Left ventricle myocardium superior (tissue), 1 donor: ENCODE measurements at places on chromosomes 7 and 10.
A peak's percentile ranks its signal among the peaks of the same experiment; 100 is the strongest.

GRCh38 chr10:10677479-10677878, 340.2 kb upstream of the CELF2 start:
- DNase-seq = peak; percentile 65

GRCh38 chr7:101169838-101170551, 4.6 kb upstream of the VGF start:
- DNase-seq = peak; percentile 79

- DNase-seq = no peak
Measured at GRCh38 chr7:17311952-17312351, 13.5 kb downstream of the AHR start.

DNA sequence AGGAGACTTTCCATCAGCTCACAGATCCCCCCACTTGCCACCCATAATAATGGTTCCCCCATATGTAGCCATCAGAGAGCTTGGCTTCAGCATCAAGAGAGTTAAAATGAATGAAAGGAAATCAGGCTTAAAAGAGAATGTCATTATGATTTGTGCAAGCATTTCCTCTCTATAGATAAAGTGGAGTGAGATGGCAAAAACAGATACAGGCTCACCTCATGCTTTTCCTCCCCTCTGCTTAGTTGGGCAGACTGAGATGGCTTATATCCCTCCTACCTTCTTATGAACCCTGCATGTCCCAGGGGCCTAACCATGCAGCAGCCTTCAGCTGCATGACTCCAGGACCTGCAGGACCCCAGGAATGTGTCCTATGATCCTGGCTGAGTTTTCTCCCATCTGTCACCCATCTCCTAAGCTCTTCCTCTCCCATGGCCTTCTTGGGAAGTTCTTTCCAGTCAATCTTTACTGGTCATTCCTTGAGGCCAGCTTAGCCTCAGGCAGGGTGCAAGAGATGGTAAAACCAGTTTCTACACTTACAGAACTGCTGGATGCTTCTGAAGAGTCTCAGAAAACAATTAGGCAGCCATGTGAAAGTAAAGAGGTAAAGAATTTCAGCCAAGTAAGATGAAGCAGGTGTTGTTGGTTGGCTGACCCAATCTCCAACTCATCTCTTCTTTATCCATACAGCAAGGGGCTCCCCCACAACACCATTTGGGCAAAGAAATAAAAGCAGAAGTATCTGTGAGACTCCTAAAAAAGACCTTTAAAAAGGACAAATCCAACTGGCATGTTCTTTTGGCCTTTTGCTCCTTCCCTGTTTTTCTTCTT, 159.7 kb downstream of the RTKN2 start:
- no peak for DNase-seq

DNA sequence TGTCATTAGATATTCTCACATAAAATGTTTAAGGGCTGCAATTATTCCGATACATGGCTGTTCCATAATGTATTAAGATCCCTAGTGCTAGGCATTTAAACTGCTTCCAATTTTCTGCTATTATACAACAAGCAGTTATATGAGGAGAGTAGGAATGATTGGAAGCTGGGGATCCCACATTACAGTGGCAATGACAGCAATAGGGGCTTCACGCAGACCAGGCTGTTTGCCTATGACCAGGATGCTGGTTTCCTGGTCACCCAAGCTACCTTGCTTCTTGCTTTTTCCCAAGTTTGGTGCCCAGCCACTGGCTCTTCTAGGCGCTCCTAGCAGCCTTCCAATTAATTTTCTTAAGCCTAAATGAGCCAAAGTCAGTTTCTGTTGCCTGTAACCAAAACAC, 39.3 kb downstream of the SMURF1 start:
- DNase-seq = no peak

DNA sequence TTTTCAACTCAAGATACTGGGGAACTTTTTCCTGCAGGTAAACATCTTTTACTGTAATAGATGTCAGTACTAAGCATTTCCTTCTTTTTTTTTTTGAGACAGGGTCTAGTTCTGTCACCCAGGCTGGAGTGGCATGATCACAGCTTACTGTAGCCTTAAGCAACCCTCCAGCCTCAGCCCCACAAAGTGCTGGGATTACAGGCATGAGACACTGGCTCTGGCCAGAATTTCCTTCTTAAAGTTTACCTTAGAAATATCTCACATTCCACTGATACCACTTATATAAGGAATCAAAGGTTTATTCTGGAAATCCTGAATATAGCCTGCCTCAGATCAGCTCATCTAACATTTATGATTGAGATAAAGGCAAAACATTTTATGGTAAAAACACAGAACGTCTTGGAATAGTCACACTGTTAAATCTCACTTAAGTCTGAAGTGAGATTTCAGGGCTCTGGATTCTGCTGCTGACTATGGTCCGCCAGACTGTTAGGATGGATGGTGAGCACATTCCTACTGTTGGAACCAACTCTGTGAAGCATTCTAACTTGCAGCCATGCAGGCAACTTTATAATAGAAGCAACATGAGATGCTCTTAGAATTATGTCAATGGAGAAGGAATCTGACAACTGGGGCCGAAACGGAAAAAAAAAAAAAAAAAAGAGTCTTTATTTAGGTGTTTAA, 151.9 kb downstream of the ZMYND11 start:
- DNase-seq = no peak

DNA sequence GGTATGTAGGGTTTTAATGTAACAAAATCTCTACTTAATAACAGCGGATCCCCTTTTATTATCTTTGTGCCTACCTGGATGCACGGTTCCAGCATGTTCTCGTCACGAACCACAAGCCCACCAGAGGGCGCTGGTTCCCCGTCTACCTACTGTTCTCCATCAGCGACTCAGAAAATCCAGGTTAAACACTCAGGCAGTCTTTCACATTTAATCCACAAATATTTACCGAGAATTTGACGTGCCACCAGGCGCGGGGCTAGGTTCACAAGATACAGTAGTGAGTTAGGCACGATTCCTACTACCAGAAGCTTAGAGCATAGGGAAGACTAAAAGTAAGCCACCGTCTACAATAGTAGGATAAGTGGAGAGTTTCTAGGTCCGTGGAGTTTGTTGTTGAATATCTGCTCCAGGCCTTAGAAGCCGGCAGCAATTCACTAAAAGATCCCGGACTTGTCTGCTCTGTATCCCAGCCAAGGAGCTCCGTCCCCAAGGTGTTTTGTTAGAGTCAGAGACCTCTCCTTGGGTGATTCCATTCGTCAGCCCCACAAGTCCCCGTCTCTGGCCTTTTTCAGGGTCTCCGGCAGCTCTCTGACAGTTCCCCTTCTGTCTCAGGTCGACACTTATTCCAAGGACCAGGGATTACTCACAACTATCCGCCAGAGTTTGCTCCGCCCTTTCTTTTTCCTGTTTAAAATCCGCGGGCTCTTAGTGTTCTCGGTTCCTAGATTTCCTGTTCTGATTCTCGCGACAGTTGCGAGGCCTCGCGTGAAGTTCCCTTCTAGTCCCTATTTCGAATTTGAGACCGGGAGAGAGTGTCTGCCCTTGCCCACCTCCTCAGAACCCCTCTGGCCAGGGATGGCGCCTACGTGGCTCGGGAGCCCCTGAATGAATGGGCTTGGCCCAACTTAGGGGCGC, 1.5 kb upstream of the KAZALD1 start:
- DNase-seq = peak; percentile 95

- peak; percentile 48 for DNase-seq
Measured at GRCh38 chr10:118590334-118590733, 5.1 kb downstream of the PRLHR start.

DNA sequence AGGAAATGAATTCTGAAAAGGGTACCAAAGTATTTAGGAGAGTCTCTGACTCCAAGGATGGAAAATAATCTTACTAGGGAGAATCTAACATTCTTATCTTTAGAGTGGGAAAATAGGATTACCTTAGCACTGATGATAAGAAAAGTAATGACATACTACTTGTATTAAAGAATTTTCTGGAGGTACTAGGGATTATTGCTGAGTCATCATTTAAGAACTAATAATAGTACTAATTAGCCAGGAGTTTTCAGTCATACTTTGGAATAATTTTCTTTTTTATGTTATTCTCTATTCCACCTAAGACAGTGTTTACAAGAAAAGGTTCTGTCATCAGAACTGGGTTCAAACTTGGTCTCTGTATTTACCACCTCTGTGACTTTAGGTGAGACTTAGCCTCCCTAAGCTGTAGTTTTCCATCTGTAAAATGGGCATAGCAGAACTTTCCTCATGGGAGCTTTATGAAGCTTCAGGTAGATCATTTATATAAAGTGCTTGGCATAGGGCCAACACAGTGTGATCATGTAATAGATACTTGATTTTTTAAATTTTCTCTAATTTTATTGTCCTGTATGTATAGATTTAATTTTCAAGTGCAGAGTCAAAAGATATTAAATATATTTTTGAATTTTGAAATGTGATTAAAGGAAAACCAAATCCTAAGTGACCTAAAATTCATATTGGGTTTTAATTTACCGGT, 20.4 kb downstream of the ITGB8 start:
- no peak for DNase-seq

DNA sequence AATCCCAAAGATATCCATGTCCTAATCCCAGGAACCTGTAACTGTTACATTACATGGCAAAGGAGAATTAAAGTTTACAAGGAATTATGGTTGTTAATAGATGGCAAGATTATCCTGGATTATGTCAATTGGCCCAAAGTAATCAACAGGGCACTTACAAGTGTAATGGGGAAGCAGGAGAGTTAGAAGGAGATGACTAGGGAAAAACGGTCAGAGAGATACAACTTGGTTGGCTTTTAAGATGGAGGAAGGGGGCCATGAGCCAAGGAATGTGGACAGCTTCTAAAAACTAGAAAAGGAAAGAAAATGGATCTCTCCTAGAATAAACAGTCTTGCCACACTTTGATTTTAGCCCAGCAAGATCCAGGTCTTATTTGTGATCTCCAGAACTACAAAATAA, 3.3 kb downstream of the JMJD1C start:
- DNase-seq = no peak

- no peak for DNase-seq
Measured at GRCh38 chr7:73882047-73882402, 21.1 kb downstream of the TMEM270 start.

DNA sequence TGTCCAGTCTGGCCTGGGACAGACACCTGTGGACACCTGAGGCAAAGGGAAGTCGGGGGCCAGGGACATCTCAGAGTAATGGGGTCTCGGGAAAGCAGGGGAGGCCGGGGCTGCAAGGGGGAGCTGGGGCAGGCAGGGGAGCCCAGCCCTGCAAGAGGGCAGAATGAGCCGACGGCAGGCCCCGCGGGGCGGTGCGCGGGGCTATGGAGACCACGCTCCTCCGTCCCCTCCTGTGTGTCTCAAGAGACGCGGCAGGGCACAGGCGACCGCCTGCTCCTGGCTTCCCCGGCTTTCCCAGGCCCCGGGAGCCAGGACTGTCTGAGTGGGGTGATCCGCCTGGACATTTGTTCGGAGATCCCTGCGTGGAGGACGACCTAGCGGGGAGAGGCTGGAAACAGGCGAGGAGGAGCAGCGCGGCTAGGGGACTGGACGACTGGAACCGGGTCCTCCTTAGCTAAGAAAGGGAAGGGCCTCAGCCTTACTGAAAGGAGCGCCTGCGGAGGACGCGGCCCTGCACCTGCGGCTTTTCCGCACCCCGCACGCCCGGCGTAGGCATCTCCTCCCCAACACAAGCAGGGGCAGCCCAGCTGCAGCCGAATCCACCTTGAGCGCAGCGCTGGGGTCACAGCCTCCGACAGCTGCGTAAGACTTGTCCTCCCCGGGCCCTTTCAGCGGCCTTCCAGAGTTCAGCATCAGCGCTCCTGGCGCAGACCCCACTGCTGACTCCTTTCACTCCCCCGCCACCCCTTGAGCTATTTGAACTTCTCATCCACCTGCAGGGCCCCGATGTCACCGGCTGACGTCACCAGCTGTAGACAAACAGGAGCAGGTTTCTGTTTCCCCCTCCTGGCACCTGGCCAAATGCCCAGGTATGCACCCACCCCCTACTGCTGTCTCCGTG, 176.4 kb downstream of the ZNF248 start:
- no peak for DNase-seq

DNA sequence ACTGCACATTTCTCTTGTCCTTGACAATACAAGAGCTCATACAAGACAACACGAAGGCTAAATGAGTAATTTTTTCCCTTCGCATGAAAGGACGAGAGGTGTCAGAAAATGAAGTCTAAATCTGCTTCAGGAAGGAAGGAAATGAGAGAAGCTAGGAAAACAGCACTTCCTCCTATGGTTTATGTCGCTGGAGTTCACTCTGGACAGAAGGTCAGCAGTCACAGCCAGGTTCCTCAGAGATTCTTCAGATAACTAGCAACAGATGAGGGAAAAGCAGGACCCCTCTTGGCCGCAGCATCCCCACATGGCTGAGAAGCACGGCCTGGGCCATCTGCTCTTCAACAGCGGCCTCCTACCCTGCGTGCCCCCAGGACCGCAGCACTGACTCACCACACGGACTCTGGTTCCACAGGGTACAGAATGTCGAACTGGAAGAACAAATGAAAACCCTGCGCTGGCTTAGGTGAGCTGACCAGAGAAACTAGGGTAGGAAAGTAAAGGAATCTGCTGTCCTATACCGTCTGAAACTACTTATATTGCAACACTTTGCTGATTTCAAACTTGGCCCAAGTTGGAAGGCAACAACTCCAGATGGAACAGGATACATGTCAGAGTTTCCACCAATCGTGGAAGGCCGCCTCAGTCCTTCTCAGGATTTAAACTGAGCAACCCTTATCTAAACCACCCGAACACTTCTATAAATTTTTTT, 26.3 kb downstream of the DNMBP start:
- DNase-seq = peak; percentile 47

DNA sequence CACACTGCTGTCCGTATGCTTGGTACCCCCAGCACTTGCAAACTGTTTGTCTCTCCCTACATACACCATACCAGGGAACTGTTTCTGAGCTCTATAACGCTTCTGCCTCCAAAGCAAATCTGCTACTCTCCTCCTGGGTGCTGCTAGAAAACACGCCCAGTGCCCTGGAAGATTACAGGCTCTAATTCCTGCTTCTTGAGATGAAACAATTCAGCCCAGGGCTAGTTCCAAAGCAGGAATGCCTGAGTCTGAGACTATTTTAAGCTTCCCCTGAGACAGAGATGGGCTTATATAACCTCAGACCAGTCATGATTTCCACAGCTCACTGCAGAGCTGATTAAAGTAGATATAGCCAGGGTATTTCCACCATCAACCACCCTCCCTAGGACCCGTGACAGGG, 327.1 kb downstream of the GPR158 start:
- DNase-seq = no peak

DNA sequence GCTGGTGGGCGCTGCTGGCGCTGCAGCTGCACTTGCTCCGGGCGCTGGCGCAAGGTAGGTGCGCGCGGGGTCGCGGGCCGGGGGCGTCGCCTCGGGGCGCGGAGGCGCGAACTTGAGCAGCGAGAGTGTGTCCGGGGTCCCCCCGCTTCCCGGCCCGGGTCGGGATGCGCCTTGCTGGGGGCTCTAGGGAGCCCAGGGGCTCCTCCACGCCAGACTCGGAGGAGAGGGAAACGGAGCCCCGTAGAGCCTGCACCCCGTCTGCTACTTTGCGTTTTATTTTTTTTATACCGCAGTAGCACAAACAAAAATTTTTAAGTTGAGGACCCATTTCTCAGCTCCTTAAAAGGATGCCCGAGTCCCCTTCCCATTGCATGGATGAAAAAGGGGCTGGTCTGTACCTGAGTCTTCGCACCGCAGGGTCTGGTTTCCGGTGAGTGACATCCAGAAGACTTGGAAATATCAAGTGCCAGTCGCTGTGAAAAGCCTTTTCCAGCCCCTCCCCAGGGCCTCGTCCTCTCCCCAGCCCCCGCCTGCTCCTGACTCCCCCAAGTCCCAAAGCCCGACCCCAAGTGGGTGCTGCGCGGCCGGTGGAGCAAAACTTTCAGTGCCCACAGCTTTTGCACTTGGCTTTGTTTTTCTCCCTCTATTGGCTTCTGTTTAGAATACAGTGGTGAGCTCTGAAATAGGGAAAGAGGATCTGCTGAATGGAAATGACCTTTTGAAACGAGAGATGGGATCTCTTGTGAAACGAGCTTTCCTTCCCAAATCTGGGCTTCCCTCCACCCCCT, 973 bp downstream of the SDK1 start:
- no peak for DNase-seq

- DNase-seq = no peak
Measured at GRCh38 chr7:44378744-44379143, 53.4 kb upstream of the CAMK2B start.
